Stimulated activated naive CD8-positive, alpha-beta T cell treated with anti-CD3 and anti-CD28 coated beads, Interleukin-15, amount 100 ng/mL, for 72 hours (primary cell): ENCODE measurements at places on chromosomes 3 and 15.
A peak's percentile ranks its signal among the peaks of the same experiment; 100 is the strongest.

DNA sequence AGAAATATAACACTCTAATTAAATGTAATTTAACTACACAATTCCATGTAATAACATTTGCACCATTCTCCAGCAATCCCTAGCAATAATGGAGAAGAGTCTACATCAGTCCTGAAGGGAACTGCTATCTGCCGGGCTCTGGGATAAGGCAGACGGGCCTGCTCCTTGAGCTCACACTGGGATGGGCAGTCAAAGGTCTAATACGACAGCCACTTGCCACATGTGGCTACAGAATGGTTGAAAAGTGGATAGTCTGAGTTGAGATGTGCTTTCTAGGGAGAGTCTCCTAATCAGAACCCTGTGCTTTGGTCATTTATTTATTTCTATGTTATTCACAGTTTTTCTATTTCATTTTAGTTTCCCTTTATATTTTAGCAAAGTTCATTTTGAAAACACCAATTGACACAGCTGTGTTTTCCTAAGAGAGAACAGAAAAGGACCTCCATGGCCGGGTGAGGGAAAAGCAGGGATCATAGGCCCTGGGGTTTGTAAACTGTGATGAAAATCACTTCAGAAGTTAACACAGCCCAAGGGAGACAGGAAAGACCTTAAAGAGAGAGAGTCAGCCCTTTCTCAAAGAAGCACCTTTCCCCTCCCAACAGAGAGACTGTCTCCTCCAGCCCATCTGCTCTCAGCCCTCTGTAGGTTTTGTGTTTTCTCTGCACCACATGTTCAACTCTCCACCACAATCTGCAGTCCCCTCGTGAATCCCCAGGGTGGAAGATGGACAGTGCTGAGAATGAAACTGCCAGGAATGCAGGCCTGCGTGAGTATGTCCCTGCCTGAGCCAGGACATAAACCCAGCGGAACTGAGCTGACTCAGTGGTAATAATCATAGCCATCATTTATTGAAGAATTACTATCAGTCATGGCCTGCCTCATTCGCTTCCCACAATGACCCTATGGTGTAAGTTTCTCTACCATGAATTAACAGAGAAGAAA lies 11.6 kb downstream of the FSIP1 start:
- DNase-seq, result no peak

DNA sequence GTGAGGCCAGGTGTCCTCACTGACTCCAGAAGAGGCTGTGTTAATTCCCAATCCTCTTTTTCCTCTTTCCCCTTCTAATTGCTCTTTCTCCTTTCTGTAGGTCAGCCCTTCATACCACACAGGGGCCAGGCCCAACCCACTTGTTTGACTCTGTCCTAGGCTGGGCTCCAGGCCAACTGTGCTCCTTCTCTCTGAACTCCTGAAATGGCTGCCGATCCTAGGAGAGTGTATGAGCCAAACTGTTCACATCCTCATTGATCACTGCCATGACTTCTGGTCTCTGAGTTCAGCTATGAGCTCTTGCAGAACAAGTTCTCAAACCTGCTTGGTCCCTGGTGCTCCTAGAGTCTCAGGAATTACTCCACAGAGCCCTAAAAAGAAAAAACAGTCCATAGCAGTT lies 145.1 kb downstream of the VGLL4 start:
- no peak for DNase-seq

DNA sequence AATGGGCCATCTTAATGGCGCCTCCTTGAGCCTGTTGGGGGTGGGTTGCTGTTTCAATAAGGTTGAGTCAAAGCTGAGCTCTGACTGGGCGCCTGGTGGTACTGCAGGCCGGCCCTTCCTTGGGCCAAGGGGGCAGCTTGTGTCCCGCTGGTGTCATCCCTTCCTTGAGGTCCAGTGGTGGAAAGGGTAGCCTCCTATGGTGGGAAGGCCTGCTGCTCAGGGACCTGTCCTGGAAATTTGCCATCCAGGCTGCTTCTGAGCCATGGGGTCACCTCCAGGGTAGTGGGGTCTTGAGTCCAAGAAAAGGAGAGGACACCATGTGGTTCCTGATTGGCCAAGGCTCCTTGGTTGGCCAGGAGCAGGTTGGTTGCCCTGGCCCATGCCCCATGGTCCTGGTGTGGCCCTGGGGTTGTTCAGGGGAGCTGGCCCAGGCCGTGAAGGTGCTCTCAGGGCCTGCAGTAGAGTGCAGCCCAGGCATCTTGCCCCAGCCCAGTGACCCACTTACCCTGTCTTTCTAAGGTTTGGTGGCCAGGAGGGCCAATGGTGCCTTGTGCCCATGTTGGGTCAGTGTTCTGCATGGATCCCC lies 188.7 kb downstream of the UBE3A start:
- DNase-seq, result peak; percentile 3

- DNase-seq, result no peak
Observed at GRCh38 chr3:187112934-187113793, 26.1 kb downstream of the RPL39L start.

DNA sequence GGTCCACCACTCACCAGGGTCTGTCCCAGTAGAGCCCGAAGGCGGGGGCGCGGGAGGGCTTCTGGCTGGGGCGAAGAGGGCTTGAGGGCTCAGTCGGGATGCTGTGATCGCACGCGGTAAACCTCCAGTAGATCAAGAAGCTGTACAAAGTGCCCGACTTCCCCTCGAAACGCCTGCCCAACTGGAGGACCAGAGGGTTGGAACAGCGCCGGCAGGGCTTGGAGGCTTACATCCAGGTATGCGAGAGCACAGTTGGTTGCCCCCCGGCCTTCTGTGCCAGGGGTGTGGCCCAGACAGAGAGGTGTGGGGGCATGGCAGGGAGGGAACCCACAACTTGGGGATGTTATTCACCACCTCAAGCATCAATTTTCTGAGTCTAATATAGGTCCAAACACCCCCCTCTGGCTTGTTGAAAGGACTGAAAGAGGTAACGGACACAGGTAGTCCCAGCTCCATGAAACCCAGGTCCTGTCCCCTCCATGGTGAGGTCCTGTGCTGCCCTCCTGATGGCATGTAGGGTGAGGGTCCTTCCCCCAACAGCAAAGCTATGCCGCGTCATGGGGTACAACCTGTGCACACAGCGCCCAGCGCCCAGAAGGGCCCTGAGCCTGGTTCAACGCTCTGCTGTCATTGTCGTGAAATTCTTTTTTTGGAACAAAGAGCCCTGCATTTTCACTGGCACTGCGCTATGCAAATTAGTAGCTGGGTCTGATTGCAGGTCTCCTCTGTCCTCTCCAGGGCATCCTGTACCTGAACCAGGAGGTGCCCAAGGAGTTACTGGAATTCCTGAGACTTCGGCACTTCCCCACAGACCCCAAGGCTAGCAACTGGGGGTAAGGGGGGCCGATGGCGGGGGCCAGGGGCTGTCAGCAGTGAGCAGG lies 1.2 kb downstream of the SNX22 start:
- DNase-seq, result no peak

DNA sequence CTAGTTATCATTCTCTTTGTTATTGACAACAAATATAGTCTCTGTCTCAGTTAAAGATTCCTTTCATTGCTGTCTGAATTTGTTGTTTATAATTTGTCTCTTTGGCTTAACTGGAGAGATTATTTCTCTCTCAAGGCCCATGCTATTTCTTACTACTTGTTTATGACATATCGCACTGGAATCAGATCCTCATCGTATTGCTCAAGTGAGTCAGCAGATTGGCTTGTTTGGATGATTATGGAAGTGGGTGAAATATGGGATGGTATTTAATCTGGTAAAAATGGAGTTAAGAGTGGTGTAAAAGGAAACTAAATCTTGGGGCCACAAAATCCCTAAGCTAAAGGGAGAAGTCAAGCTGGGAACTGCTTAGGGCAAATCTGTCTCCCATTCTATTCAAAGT lies 613.1 kb downstream of the SI start:
- no peak for DNase-seq

GRCh38 chr3:149494022-149494758 lies 19.7 kb downstream of the TM4SF4 start:
- DNase-seq, result peak; percentile 12

DNA sequence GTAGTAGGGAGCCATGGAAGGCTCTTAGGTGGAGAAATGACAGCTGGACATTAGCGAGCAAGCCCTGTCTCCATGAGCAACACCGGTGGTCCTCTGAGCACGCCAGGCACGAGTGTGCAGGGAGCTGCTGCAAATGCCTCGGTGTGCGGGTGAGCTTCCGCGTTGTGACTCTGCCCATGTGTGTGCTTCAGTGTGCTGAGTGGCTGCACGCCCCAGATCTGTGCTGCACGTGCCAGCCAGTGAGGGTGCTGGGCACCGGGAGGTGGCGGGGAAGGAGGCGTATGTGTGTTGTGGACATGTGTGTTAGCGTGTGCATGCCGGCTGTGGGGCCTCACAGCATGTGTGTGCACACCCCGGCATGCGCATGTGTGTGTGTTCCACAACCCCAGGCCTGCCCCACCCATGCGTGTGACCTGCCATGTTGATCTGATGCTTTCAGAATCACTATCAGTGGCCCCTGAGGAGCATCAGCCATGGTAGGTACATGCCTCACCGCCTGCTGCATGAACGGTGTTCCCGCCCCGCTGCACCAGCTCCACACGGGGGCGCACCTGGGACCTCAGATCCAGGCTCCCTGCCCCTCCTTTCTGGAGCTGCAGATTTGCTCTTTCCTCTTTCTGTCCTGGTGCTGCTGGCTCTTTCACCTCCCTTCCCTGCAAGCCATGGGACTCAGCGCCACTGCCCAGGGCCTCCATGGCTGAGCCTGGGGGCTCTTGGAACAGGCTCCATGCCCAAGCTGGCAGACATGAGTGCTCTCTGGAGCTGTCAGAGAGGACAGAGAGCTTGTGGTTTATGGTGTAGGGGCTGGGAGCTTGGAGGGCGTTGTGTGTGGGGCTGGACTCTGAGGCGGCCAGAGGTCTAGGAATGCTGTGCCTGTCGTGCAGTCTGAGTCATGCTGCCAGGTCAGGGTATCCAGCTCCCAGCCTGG lies 169.4 kb downstream of the TBC1D2B start:
- DNase-seq, result peak; percentile 61

DNA sequence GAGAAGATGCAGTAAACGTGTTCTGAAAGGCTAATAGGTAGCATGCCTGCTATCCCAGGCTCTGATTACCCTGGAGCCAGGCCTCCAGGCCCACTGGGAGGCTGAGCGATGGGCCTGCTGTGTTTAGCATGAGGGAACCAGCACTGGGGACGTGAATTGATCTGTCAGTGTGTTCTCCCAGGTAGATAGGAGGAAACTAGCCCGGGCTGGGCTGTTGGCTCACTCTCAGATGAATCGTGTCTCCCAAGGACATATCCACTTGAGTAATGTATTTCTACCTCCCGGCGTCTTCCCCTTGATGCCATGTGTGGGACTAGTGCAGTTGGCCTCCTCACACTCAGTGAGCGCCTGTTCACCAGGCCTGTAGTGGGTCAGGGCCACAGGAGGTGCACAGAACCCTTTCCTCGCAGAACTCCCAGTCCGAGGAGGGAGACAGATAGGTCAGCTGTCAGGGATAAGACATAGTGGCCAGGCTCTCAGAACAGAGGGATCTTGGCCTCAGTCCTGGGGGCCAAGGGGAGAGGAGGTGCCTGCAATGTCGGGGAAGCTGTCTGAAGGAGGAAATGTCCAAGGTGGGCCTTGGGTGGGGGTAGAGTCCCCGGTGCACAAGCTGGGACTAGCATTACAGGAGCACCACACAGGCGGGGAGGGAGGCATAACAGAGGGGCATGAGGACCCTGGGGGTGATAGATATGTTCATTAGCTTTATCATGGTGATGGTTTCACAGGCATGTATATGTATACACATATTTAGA lies 111.7 kb downstream of the DNAJB8 start:
- no peak for DNase-seq

GRCh38 chr3:248864-249520 lies 52.4 kb downstream of the CHL1 start:
- no peak for DNase-seq

- no peak for DNase-seq
Observed at GRCh38 chr15:27870320-27870719, 228.8 kb downstream of the OCA2 start.

GRCh38 chr3:43620831-43621655 lies 768 bp downstream of the ANO10 start:
- no peak for DNase-seq

- DNase-seq, result no peak
Observed at GRCh38 chr15:92880796-92881195, 19.3 kb upstream of the CHD2 start.

DNA sequence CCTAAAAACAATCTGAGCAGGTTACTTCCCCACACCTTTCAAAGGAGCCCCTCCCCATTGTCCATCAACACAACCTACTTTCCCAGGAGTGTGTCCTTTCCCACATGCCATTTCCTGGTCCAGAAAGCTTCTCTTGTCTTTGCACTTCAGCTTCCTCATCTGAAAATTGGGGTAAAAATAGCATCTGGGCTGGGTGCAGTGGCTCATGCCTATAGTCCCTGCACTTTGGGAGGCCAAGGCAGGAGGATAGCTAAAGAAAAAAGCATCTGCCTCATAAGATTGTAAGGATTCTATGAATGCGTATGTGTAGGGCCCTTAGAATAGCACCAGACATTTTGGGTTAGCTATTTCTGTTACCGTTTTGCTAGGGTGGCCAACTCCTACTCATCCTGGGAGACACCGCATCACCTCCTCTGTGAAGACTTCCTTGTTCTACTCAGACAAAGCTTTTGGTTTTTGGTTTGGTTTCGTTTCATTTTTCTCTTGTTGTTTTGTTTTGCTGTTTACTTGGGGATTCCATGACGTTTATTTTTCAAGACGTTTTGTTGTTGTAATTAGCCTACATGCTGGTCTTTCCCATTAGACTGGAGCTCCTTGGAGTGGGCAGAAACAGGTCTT lies 224.4 kb upstream of the TLE3 start:
- DNase-seq, result no peak

- no peak for DNase-seq
Observed at GRCh38 chr3:82002986-82003642, 241.7 kb upstream of the GBE1 start.

DNA sequence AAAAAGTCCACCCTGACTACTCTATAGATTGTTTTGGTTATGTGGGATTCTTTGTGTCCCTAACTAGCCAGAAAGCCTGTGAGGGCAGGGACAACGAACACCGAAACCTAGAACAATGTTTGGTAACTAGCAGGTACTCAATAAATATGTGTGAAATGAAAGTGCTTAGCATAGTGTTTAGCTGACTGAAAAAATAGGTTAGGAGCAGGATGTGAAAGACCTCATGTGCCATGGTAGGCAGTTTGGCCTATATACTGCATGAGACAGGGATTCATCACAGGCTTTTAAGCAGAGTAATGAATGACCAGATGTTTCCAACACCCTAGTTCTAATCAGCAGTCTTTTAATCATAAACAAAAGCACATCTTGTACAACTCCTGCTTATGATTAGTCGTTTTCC lies 64.2 kb downstream of the MYO5A start:
- DNase-seq, result no peak

- no peak for DNase-seq
Observed at GRCh38 chr3:161081633-161082032, 23.5 kb downstream of the B3GALNT1 start.

GRCh38 chr15:80266113-80266512 lies 14.1 kb upstream of the CTXND1 start:
- DNase-seq, result no peak

- no peak for DNase-seq
Observed at GRCh38 chr15:66850078-66850991, 148.3 kb downstream of the SMAD6 start.

- DNase-seq, result no peak
Observed at GRCh38 chr15:69807721-69808120, 290.0 kb downstream of the TLE3 start.
